Lower lobe of right lung (tissue), 2 donors: ENCODE measurements at places on chromosomes 4 and X.

DNA sequence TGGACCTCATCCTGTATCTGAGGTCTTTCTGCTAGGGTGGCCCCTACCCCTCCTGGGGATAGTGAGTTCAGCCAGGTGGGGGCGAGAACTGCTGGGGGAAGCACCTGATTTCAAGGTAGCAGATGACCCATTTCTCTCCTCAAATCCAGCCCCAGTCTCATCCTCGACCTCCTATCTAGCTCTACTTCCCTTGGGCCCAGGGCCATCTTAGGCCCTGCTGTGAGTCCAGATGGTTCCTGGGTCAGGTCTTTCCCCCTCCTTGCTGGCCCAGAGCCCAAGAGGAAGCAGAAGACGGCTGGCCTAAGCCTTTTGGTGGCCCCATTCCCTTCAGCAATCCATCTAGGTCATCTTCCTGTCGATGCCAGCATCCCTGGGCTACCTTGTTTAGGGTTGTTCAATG, 3.3 kb downstream of the CDK16 start:
- no peak for DNase-seq

DNA sequence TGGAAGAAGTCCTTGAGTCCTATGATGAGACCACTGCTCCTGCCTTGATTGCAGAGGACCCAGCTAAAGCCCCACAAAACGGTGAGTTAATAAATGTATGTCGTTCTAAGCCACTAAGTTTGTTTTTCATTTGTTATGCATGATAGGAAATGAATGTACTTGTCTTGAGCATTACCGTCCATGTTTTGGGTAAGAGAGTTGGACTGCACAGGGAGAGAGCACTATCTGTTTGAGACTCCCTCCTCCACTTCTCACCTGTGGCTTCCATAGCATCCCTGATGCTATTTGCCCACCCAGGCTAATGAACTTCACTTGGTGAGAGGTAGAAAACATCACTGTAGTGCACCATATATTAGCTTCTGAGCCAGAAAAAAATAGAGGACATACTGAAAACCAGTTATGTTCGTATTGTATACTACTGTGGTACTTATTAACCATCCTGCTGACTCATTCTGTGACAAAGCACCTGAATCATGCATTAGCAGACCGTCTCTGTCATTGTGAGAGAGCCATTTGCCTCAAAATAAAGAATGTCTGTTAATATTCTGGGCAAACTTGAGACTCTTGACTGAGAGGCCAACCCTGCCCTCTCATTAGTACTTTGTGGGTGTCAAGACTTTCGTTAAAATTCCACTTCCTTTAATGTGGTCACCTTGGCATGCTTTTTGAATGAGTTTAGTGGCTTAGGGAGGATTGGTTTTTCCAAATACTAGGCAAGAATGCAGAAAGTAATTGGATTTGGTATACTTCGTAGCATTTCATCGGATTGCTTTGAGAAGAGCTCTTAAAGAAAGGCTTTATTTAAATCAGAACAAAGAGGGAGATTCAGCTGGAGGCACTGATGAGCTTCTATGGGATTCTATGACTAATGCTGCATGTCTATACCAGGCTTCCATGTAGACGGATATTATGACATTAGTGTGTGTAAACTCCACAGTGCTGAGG, 99.3 kb upstream of the GRPR start:
- DNase-seq: no peak

DNA sequence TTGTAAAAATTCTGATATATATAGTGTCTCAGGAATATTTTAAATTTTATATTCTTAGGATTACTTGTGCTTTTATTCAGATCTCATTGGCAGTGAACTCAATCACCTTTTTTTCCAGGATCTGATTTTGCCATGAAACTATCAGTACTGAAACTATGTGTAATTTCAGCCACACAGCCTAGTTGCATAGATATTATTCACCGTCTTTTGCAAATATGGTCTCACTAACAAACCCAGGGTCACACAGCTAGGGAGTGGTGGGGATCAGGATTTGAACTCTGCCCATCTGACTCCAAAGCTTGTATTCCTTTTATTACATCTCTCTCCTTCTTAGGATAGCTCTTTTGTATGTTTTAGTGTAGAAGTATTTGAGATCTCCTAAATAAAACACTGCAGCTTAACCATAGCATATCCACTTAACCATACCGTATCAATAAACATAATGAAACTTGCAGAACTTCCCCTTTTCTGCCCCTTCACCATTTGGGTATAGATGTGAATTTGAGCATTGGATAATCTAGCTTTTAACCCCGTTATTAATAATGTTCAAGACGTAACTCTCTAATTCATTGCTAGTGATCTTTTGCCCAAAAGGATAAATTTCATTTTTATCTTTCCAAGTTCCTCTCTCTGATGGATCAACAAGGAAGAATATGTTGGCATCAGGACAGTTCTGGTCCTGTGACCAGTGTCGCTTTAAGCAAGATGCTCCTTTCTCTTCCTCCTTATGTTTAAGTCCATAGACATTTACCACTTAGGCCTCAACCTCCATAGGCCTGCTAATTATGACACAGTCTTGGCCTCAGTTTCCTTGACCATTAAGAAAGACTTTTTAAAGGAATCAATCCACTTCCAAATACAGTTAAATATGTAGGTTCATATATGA, 74.6 kb downstream of the RAPGEF2 start:
- no peak for DNase-seq

DNA sequence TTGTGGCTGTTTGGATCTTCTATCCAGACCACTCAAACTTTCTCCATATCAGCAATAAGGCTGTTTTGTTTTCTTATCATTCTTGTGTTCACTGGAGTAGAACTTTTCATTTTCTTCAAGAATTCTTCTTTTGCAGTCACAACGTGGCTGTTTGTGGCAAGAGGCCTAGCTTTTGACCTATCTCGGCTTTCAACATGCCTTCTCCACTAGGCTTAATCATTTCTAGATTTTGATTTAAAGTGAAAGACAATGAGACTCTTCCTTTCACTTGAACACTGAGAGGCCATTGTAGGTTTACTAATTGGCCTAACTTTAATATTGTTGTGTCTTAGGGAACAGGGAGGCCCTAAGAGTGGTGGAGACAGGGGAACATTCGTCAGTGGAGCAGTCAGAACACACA, 19.1 kb downstream of the FGF2 start:
- no peak for DNase-seq

GRCh38 chr4:127888559-127888958, 7.9 kb downstream of the PLK4 start:
- no peak for DNase-seq

DNA sequence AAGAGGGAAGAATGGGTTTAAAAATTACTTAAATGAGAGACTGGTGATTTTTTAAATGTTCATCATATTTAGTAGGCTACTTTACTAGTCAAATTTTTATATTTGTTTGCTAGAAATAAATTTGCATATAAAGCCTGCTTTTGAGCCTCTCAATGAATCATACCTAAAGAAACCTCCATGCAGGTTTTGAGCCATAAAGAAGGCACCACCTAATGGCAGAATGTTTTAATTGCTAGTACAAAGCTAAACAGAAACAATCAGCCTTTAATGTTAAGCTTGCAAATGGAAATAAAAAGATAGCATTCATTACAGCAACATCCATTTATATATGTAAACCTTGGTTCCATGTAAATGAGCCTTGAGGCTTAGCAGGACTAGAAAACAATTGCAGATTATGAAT, 989.7 kb downstream of the CCSER1 start:
- no peak for DNase-seq

DNA sequence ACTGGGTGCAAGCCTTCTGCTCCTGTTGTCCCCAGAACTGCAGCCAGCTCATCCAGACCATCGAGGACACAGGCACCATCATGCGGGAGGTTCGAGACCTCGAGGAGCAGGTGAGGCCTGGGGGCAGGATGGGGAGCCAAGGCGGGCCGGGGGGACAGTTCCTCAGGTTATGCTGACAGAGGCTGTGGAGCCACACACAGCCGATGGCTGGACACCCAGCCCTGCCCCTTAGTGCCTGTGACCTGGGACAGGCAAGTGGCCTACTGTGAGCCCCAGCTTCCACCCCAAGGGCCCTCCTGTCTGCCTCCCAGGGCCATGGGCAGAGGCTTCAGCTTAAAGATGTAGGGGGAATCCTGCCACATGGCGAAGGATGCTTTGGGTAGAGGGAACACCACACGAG, 14.3 kb downstream of the CCDC22 start:
- DNase-seq: no peak

GRCh38 chr4:54060116-54060515, 4.3 kb downstream of the CHIC2 start:
- DNase-seq: no peak

DNA sequence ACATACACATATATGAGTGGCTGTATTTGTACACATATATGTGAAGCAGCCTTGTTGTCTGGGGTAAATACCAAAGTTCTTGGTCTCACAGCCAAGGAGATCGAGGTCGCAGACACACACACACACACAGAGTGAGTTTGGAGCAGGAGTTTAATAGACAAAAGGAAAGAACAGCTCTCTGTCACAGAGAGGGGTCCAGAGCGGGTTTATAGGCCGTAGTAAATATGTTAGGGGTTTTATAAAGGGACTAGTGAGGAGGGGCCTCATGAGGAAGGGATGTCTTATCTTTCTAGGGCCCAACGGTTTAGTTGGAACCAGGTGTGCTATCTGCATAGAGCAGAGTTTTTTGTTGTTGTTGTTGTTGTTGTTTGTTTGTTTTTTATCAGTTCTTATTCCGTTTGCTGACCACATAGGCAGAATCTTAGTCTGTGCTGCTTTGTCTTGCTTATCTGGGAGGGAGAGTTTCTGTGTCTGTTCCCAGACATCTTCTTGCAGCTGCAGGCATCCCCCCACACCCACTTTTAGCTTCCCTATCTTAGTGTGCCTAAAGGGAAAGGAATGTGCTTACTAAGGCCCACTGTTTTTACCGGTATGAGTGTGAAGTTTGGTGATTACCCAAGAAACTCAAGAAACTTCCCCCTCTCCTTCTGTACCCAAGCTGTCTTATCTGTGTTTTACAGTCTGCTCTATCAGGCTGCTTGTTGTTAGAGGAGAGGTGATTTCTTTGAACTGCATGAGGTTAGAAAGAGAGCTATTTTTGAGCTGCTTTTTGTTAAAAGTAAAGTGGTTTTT, 91.9 kb downstream of the TENT5D start:
- no peak for DNase-seq

- DNase-seq: no peak
These were observed 7.6 kb upstream of the UNC5C start for GRCh38 chr4:95556207-95556859.

- no peak for DNase-seq
These were observed 62.8 kb downstream of the FAM9B start for GRCh38 chrX:8971116-8971515.

- DNase-seq: no peak
These were observed 469.0 kb downstream of the TLL1 start for GRCh38 chr4:166341992-166342391.

GRCh38 chr4:88858752-88859151, 161.1 kb upstream of the NAP1L5 start:
- DNase-seq: no peak

GRCh38 chr4:23828779-23829178, 61.1 kb downstream of the PPARGC1A start:
- DNase-seq: no peak

- no peak for DNase-seq
These were observed 11.2 kb upstream of the YIPF7 start for GRCh38 chr4:44662623-44663005.

GRCh38 chrX:100635989-100636320, 651 bp downstream of the TSPAN6 start:
- DNase-seq: no peak
